ENCODE measurements at places on chromosomes 5 and 9. TPM values are rescaled to one million over a fixed set of nuclear protein-coding genes. Genes with fewer than 3 reads are reported as not detected.

Gene ITK
- total RNA-seq: not detected

GRCh38 chr5:98656125-98656795 lies 117.2 kb upstream of the RGMB start:
- no peaks in the 10 kb centered on the region for H3K36me3 ChIP-seq
- no peak overlapping the region for H3K27ac ChIP-seq
- H3K4me1 ChIP-seq: no peaks in the 10 kb centered on the region
- DNase-seq: no peak

DNA sequence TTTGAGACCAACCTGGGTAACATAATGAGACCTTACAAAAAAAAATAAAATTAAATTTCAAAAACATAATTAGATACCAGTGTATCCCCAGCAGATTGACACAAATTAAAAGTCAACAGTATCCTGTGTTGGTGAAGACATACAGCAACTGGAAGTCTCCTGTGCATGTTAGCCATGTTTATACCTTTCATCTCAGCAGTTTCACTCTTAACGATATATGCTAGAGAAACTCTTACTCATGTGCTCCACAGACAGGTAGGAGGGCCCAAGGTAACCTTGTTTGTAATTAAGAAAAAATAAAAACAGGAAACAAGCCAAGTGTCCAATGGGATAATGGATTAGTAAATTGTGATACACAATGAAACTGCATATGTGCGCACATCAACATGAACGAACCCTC lies 50.1 kb upstream of the N4BP3 start:
- H3K36me3 ChIP-seq: no peaks in the 10 kb centered on the region
- no peaks in the 10 kb centered on the region for H3K4me1 ChIP-seq
- H3K4me3 ChIP-seq: no peak overlapping the region

Gene CFAP157
- not detected for total RNA-seq

Gene PCDHB13
- total RNA-seq: 1.3 TPM

DNA sequence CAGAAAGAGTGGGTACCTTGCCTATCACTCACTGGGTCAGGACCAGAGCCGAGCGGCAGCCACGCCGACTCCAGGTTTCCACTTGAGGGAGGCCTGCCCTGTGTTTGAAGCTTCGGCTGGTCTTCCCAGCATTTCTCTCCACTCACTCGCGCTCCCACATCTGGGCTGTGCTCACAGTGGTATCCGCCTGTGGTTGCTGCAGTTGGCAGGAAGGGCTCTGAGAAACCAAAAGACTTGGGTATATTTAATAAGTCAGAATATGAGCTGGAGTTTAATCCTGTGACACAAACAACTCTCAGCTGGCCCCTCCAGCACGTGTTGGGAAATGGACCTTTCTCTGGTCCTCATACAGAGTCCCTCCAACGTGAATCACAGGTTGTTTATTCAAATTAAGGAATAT lies 70.9 kb downstream of the SPRY4 start:
- no peaks in the 10 kb centered on the region for H3K36me3 ChIP-seq
- H3K4me3 ChIP-seq: no peak overlapping the region
- H3K27me3 ChIP-seq: no peaks in the 10 kb centered on the region
- peaks cover 41% of the 10 kb centered on the region for H3K4me1 ChIP-seq
- H3K27ac ChIP-seq: no peak overlapping the region

GRCh38 chr9:136688274-136689107 lies 1.2 kb upstream of the AGPAT2 start:
- no peak for DNase-seq
- 0 out of 2 replicates have a peak, but pooled peaks cover 2% of the 10 kb centered on the region for H3K36me3 ChIP-seq
- H3K4me1 ChIP-seq: peaks cover 10% of the 10 kb centered on the region
- H3K27ac ChIP-seq: no peak overlapping the region
- H3K4me3 ChIP-seq: no peak overlapping the region

Gene FBP1
- not detected for total RNA-seq

DNA sequence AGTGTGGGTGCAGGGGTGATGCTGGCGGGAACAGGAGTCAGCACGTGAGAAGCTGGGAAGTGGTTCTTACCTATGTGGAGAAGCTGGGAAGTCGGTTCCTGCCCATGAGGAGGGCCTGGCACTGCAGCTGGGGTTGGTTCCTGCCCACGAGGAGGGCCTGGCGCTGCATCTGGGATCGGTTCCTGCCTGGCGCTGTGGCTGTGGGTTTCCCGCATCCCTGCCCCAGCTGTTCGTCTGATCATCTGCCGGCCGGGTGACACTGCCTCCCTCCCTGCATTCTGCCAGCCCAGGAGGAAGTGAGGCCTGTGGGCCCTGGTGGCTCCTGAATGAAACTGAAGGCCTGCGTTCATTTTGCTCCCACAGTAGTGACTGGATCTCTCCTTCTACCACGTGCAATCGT lies 5.1 kb downstream of the OBP2A start:
- no peak for DNase-seq
- peaks cover 15% of the 10 kb centered on the region for H3K4me1 ChIP-seq
- H3K36me3 ChIP-seq: no peaks in the 10 kb centered on the region
- no peak overlapping the region for H3K27ac ChIP-seq
- H3K27me3 ChIP-seq: no peaks in the 10 kb centered on the region
- no peak overlapping the region for H3K4me3 ChIP-seq

Gene OR13D1
- not detected for total RNA-seq

- H3K36me3 ChIP-seq: no peaks in the 10 kb centered on the region
- no peaks in the 10 kb centered on the region for H3K4me1 ChIP-seq
- no peak overlapping the region for H3K27ac ChIP-seq
- no peak overlapping the region for H3K4me3 ChIP-seq
- no peaks in the 10 kb centered on the region for H3K27me3 ChIP-seq
- DNase-seq: no peak
These were observed 253.8 kb upstream of the POU5F2 start for GRCh38 chr5:93995126-93995621.

Data from SJSA1 (cell line).